Inflammatory macrophage treated with lipopolysaccharide for 1 hour (primary cell): ENCODE measurements at places on chromosomes 4 and X.

- no peak for DNase-seq
Observed at GRCh38 chr4:88745581-88746163, 48.0 kb upstream of the NAP1L5 start.

- no peak for DNase-seq
Observed at GRCh38 chr4:1900087-1900433, 28.9 kb downstream of the NSD2 start.

- DNase-seq = peak; percentile 88
Observed at GRCh38 chr4:84503495-84504437, 4.7 kb upstream of the NKX6-1 start.

- no peak for DNase-seq
Observed at GRCh38 chr4:26303008-26303407, 17.8 kb upstream of the RBPJ start.

- no peak for DNase-seq
Observed at GRCh38 chr4:4317496-4318232, 27.6 kb downstream of the ZBTB49 start.

DNA sequence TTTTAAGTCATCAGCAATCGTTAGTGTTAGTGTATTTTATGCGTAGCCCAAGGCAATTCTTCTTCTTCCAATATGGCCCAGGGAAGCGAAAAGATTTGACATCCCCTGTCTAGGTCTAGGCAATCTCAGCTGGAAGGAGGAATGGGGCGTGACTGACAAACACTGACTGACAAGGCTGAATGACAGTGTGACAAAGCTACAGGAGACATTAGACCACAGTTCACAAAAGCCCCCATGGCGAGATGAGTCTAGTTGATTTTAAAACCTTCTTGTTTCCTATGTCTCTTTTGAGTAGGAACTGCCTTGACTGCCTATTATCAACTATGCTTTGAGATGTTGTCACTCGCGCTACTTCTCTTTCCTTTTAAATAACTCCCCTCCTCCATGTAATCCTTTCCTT lies 42.3 kb downstream of the QRFPR start:
- DNase-seq = no peak

- DNase-seq = no peak
Observed at GRCh38 chr4:8701126-8702019, 108.8 kb downstream of the CPZ start.

DNA sequence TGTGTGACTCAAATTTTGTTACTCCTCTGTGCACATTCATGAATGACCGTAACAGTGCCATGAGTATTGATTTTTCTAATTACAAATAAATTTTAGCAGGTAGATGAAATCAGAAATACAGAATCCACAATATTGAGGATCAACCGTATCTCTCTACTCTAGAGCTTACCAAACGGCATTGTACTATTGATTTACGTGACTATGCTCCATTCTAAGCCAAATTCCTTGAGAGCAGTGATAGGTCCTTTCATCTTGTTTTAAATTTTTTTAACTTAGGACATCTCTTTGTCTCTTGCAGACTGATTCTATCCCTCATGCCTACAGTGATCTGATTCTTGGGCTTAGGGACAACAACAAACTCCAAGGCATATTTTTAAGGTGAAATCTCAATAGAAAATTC lies 172.3 kb upstream of the C1QTNF7 start:
- DNase-seq = no peak

DNA sequence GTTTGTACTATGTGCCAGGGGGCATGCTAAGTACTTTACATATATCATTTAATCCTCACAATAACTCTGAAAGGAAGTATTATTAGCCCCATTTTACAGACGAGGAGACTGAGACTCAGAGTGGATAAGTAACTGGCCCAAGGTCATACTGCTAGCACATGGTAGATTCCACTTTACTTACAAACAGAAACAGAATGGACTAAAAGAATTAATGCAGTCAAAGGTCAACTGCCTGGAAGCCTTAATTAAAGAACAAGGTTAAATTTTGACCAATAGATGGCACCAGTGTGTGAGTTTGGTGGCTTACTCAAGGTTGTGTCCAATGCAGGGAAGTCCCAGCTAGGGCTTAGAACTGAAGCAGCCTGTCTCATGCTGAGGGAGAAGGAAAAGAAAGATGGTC lies 4.7 kb downstream of the RIPPLY1 start:
- DNase-seq = peak; percentile 68

GRCh38 chrX:110015032-110015431 lies 12.1 kb downstream of the TMEM164 start:
- DNase-seq = no peak

- peak; percentile 36 for DNase-seq
Observed at GRCh38 chr4:82957045-82957444, 53.6 kb downstream of the LIN54 start.

GRCh38 chr4:171118091-171118490 lies 695.1 kb upstream of the GALNTL6 start:
- DNase-seq = no peak

DNA sequence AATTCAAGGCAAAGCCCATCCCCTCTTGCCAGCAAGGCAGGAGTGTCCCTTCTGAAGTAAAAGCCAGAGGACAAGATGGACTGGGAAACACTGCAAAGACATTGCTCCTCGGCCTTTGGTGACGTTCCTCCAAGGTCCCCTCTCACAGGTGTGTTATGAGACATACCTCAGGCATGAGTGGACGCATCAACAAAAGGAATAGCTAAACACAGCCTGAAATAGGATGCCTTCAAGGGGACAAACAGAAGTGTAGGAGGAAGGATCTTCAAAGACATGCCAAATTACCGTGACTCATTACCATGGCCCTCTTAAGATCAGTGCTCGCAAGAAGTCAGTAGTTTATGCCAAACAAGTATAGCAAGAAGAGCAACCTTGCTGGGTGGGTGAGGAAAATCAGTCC lies 6.0 kb upstream of the IDS start:
- no peak for DNase-seq

GRCh38 chr4:47326025-47326424 lies 137.5 kb downstream of the COMMD8 start:
- DNase-seq = no peak

DNA sequence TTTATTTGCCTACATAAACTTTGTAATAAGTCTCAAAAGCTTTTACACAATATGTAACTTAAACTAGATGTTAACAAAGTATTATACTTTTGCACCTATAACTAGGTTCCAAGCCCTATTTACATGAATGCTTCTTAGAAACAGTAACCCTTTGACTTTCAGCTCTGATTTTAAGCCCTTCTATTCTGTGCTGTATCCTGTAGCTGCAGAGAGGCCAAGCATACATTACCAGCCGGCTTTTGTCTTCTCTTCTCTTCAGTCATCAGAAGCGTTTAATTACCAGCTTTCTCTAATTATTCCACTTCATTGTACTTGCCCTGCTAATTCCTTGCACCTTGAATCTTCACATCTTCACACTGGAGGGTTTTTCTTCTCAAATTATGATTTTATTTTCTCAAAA lies 403.1 kb downstream of the PDGFC start:
- DNase-seq = no peak

DNA sequence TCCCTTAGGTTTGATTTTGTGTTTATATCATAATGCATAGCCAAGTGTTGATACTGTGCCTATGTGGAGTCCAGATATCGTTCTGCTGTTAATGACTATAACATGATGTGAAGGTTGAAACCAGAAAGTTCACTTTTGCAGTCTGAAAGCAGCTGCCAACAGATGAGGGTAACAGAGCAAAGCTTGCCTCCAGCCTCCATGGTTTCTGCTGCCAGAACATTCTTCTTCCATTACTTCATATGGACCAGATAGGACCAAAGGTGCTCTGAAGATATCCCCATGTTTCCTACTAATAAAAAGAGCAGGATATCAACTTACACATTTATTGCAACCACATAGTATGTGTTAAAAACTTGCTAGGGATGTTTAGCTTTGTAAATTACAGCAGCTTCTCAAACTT lies 394.1 kb downstream of the SPRY1 start:
- no peak for DNase-seq

DNA sequence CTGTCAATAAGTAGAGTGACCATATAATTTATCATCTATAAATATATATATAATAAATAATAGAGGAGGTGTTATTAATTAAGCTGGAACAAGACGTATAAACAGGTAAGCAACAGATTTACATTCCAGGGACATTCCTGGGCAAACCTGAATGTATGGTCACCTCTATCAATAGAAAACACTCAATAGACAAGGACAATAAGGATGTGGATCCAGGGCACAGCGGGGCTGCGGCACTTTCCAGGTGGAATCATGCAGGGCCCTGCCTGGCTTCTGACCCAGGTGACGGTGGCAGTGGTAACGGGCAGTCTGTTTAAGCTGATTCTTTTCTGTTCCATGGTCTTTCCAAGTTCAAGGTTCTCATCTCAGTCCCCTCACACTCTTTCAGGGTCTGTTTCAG lies 22.5 kb downstream of the ENPEP start:
- no peak for DNase-seq

GRCh38 chrX:69173906-69174305 lies 8.7 kb upstream of the PJA1 start:
- DNase-seq = no peak

DNA sequence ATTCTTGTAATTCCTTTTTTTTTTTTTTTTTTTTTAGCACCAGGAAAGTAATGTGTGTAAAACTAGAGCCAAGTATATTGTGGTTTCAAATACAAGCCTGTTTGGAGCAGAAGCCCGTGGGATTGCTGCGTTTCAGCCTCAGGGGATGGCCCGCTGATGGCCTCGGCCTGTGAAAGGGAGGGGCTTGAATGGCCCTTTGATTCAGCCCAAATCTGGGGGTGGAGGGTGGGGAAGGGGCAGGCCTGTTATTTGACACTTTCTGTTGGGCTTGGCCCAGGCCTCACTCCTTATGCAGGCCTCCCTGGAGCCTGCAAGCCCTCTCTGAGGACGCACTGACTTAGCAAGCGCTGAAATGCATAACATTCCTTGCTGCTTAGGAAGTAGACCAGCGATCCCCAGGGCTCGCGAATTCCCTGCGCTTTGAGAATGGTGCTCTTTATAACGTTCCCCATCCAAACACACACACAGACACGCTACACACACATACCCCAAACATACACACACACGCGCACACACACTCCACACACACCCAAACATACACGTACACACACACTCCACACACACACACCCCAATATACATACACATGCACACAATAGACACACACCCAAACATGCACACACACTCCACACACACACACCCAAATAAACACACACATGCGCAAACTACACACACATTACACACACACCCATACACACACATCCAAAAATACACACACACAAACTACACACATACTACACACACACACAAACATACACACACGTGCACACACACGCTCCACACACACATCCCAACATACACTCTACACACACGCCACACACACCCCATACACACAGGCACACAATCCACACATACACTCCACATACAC lies 29.6 kb downstream of the TLR10 start:
- DNase-seq = no peak

- DNase-seq = no peak
Observed at GRCh38 chr4:43816116-43816515, 632.5 kb downstream of the KCTD8 start.

DNA sequence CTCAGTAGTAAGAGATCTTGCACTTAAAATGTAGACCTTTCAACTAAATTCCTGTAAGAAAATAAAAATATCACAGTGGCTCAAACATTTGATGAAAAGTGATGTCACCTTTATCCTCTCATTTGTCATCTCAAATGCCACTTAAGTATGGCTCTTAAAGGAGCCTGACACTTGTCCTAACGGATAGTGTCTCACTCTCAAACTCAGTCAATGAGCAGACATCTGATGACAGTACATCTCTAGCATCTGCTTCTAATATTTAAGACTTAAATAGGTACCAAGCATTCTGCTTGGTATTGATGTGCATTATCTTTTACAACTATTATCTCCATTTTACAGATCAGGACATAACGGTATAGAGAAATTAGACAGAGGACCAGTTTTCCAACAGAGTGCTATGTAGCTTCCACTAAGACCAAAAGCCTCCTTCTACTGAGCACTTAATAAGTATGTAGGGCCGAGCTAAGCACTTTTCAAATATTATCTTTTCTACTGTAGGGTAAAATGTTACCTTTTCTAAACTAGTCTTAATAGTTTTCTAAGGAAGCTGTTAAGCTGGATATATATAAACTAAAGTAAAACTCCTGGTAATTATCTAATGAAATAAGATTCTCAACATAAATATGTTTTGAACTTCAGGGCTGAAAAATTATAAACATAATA lies 110.2 kb downstream of the PDE5A start:
- DNase-seq = no peak

GRCh38 chr4:69649207-69649606 lies 3.8 kb downstream of the UGT2A1 start:
- DNase-seq = no peak

DNA sequence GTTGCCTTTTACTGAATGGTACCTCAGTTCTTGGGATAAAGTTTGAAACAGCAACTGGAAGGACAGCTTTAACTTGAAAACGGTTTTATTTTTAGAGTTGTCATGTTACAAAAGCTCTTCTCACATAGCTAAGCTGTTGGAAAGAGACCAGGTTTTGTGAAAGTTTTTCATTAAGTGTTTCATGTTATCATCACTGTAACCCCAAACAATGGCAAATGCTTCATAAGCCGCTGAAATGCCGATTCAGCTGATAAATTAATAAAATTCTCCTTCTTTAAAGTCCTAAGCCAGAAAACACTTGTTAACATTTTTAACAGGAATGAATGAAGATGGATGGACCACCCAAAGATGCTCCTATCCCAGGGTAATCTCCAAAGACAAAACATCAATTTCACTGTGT lies 76.1 kb upstream of the IRF2 start:
- no peak for DNase-seq

DNA sequence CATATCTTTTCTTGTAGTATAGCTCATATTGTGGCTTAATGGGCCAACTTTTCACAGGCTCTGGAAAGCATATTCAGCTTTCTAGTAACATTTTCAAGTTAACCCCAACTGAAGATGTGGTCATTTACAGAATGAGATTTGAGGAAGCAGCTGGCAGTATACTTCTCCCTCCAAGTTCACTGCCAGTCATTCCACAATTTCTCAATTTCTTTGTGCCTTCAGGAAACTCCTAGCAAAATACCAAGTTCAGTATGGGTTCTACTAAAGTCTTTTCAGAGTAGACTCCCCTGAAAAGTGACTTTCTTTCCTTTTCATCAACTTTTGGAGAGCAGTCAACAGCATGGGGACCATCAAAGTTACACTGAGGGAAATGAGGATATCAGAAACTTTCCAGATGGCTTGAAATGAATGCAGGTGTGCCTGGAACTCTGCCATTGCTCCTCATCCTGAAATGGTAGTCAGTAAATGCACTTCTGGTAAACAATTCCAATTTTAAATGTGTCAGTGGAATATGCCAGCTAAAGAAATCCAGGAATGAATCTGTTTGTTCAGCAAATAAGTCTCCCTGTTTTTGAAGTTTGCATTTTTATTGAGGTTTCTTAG lies 81.5 kb upstream of the TEX13D start:
- DNase-seq = peak; percentile 62
